HFF-Myc (cell line): ENCODE measurements at places on chromosomes 13 and 19.

GRCh38 chr13:48004201-48004600, 3.1 kb upstream of the SUCLA2 start:
- DNase-seq, result no peak

- DNase-seq, result no peak
These were observed 234.8 kb downstream of the DACH1 start for GRCh38 chr13:71632206-71632605.

GRCh38 chr13:95160112-95160906, 140.9 kb downstream of the ABCC4 start:
- no peak for DNase-seq

- DNase-seq, result peak; percentile 40
These were observed 13.2 kb downstream of the LNX2 start for GRCh38 chr13:27607125-27607524.

DNA sequence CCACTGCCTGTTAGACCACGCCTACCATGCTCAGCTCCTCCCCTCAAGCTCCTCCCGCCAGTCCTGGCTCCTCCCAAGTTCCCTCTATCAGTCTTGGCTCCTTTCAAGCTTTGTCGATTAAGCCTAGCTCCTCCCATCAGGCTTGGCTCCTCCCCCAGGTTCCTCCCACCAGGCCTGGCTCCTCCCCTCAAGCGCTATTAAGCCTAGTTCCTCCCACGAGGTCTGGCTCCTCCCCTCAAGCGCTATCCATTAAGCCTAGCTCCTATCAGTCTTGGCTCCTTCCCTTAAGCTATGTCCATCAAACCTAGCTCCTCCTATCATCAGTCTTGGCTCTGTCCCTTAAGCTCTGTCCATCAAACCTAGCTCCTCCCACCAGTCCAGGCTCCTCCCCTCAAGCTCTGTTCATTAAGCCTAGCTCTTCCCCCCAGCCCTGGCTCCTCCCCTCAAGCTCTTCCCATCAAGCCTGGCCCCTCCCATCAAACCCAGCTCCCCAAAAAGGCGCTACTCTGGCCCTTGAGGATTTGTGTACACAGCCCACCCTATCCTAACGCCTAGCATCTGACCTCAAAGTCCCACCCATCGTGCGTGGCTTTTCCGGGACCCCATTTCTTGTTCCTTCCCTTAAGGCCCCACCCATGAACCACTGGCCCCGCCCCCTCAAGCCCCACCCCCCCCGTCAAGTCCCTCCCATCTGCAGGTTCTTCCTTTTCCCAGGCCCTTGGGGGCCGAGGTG, 10.0 kb downstream of the CAMSAP3 start:
- no peak for DNase-seq
